ENCODE measurements at places on chromosomes 1 and 21.

GRCh38 chr1:153977250-153978240 lies at the start of gene JTB:
Gene JTB (minus strand): TSS chr1:153977674. CDS start chr1:153977252, 422 bp downstream.
- peak; percentile 76 for DNase-seq

DNA sequence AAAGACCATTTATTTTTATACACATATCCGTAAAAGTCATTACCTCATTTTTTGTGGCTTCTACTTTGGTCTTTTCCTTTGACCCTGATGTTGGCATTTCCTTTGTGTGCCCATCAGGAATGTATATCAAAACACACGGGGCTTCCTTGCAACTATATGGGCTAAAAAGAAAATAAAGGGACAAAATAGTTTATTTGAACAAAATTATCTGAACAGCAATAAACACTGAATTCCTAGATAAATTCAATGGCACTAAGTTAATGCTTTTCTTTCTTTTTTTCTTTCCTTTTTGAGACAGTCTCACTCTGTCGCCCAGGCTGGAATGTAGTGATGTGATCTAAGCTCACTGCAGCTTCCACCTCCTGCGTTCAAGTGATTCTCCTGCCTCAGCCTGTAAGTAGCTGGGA lies 45.2 kb downstream of the EPRS1 start:
- no peak for DNase-seq

DNA sequence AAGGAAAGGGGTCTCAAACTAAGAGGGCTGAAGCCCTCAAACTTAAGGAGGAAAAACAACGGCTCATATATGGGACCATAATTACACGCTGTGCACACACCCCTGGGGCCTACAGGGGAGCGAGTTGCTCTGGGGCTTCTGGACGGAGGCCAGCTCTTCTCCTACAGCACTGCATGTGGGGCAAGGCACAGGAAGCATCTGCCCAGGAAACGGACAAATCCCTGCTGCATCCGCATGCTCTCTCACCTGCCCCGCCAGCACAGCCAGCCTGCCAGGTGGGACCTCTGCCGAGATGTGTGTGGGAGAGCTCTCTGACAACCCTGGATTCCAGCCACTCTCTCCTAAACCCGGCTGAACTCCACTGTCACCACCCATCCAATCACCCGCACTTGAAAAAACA lies 54.1 kb downstream of the MRPL37 start:
- no peak for DNase-seq

DNA sequence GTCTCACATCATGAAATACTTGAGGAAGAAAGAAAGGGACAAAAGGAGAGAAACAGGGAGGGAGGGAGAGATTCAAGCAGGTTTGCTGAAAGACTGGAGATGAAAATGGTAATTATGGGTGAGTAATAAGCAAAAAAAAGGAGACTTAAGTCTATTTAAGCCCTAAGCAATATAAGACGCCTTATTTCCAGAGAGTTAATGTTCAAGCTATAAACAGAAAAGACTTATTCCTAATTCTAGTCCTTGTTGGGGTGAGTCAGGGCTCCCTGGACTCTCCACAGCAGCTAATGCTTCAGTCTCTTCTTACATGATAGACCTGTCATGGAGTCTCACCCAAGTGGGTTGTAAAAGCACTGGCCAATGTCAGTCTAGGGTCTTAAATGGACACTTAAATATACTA lies 619.2 kb downstream of the SMYD3 start:
- no peak for DNase-seq

GRCh38 chr21:24175106-24175505 lies 1432.2 kb downstream of the MRPL39 start:
- no peak for DNase-seq

DNA sequence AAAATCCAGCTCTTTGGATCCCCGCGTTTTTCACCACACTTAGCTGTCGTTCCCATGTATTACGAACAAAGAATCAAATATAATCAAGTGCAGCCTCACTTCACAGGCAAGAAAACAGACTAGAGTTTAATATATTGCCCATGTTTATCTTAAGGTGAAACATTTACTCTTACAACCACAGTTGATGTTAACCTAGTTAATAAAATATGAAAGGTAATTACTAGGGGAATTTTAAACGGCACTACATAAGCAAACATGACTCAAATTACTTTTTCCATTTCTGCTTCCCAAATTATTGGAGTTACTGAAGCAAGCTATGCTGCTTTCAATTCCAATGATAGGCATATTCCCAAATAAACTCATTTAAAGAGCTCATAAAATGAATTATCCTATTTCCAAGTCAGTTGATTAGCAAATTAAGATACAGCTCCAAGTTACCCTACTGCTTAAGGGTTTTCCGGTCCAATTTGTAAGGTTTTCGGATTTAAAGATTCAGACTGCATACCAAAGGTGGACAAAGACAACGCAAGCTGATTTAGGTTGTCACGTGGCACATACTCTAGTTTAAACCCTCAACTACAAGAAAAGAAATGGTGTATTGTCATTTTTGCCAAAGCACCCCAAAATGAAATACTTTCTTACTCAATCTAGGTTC lies 5.9 kb downstream of the COX20 start:
- DNase-seq: no peak

- no peak for DNase-seq
Measured at GRCh38 chr1:160739098-160739511, at the start of gene SLAMF7. Gene SLAMF7 (plus strand): TSS chr1:160739247. CDS start chr1:160739302, 55 bp downstream.

DNA sequence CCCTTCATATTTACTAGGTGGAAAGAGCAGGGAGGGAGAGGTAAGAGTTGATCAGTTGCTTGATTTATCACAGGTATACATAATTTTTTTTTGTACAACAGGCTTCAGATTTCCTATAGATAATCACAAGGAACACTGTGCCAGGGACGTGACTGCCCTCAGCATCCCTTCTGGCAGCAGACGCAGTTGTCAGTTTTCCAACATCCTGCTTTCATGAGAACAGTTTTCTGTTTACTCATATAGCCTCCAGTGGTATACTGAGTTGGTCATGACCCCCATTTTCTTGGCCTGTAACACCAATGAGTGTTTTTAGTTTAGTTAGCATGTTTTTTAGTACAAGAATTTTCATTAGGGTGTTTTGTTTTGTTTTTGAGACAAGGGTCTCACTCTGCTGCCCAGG lies 37.9 kb upstream of the PTPRF start:
- DNase-seq: no peak

DNA sequence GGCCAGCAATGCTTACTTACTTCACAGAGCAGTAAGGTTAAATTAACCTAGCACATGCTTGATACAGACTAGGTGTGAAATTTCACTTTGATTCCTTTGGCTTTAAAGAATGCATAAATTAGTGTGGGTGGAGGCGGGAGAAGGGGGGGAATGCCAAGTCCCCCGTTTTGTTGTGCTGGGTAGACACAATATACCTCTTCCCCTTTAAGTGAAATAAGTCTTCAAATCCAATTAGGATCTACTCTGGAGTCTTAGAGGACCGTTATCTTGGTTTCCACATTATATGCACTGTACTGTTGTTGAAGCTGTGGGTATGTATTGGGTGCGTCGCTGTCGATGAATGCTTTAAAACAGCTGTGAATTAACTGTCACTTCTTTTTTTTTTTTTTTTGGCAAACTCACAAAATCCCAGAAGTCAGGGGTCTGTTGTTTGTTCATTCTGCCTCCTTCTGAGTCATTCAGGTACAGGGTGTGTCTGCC lies 1.6 kb upstream of the S1PR1 start:
- DNase-seq: no peak

DNA sequence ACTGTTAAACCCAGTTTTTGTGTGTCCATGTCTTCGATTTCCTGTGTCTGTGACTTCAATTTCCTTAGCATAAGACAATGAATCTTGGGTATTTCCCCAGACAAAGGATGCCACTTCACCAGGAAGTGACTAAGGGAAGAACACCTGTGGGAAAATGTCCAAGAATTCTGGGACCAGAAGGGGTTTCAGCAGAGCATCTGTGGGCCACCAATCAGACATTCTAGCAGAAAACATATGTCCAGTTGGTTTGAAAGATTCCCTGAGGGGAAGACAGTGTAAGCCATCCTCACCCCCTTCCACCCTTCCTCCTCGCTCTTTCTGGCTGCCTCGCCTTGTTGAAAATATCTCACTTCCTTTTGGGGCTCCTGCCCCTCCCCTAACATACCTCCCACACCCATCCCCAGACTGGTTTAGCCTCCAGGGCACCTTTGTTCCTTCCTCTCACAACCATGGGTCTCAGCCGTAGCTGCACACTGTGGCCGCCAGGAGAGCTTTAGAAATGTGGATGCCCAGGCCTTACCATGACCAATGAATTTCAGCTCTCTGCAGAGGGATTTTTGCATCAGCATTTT lies 25.5 kb upstream of the IFNAR1 start:
- no peak for DNase-seq

DNA sequence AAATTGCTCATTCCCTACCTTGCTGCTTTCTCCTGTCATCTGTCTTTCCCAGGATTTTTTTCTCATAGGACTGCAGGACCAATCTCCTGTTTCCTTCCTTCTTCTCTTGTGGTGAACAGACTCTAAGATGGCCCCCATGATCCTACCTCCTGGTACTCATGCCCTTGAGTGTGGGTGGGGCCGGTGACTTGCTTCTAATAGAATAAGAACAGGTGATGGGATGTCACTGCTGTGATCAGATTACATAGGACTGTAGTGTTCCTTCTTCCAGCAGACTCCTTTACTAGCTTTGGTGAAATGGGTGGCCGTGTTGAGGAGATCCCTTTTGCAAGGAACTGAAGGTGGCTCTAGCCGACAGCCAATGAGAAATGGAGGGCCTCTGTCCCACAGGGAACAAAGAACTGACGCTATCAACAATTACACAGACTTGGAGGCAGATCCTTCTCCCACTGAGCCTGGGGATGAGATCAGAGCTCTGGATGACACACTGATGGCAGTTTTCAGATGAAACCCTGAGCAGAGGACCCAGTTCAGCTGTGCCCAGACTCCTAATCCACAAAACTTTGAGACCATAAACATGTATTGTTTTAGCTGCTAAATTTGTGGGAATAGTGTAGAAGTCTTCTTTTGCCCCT lies 7.5 kb downstream of the GSTM3 start:
- no peak for DNase-seq

DNA sequence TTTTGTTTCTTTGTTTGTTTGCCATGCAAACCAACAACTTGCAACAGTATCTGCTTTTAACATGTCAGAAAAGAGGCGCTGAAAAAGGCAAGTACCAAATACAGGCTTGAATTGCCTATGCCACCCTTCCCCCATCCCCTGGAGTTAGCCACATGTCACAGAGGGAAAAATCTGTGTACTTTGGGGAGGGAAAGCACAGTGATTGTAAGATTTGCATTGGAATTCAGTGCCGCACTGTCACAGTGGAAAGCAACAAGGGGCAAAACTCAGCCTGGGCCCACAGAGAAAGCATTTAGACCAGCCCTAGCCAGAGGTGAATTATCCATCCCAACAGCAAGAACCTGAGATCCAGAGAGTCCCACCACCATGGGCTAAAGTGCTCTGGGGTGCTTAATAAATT lies 52.4 kb upstream of the ACADM start:
- no peak for DNase-seq

DNA sequence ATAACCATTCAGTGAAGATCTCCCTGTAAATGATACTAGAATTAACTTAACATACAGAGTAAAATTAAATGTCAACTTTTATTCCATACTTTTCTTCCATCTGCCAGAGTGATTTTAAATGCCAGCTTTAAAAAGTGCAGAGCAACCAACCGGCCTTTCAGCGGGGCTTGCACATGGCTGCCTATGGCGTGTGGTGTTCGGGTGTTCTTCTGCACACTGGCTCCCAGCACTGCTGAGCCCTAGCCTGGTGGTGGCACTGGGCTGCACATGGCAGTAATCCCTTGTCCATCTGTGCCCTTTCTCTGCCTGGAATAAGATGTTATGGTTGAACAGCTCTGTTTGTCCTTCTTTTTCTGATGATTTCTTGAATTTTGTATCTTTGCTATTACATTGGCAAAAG lies 156.3 kb downstream of the SNX7 start:
- DNase-seq: no peak

- no peak for DNase-seq
Measured at GRCh38 chr1:201156346-201156745, 2.1 kb upstream of the TMEM9 start.

- no peak for DNase-seq
Measured at GRCh38 chr1:15171271-15171908, 17.8 kb downstream of the TMEM51 start.

GRCh38 chr1:220013497-220013896 lies 32.8 kb downstream of the EPRS1 start:
- no peak for DNase-seq

GRCh38 chr21:33642896-33643657 lies 776 bp downstream of the ITSN1 start:
- peak; percentile 16 for DNase-seq

DNA sequence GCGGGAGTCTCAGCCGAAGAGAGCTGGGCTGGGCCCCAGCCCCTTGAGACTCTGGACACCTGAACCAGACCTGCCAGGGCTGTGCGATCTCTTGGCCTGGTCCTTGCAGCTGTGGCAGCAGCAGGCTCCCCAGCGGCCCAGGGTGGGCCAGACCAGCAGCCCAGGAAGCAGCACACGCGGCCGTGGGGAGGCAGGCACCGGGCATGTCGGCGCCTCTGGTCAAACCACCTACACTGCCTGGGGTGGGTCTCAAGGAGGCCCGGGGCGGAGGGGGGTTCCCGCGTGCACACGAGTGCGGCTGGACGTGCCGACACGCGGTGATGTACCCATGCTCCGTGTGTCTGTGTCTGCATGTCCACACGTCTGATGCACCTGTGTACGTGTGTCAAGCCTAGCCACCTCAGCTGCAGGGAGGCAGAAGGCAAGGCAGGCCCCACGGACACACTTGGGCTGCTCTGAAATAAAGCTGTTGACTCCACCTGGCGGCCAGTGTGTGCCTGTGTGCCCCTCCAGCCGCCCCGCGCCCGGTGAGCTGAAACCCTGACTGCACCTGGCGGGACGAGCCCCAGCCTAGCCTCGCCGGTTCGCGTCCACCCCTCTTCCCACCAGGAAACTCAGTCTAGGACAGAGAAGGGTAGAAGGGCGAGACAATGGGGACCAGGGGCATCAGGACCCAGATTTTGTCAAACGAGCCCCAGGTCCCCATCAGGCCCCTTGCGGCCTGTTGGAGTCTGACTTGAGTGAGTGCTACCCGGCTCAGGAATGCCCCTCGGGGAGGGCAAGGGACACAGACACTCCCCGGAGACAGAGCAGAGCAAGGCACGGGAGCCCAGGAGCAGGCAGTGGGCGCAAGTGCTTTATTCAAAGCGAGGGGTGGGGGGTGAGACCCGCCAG lies 11.6 kb downstream of the SCNN1D start:
- DNase-seq: no peak

GRCh38 chr1:211621447-211622198 lies 42.7 kb upstream of the SLC30A1 start:
- no peak for DNase-seq

DNA sequence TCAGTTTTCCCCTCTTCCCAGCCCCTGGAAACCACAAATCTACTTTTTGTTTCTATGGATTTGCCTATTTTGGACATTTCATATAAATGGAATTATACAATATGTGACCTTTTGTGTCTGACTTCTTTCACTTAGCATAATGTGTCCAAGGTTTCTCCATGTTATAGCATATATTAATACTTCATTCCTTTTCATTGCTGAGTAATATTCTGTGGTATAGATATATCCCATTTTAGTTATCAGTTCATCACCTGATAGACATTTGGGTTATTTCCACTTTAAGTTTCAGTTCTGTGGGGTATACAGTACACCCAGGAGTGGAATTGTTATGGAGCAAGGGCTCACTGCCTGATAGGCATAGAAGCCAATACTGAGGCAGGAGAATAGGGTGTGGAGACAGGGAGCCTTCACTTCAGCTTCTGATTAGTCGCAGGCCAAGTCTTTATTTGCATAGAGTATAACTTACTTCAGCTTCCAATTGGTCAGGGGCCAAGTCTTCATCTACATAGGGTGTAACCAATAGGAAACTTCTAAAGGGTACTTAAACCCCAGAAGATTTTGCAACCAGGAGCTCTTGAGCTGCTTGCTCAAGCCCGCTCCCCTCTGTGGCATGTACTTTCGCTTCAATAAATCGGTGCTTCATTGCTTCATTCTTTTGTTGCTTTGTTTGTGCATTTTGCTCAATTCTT lies 8.3 kb upstream of the NVL start:
- DNase-seq: no peak
